ENCODE measurements at places on chromosomes 7 and 10.

DNA sequence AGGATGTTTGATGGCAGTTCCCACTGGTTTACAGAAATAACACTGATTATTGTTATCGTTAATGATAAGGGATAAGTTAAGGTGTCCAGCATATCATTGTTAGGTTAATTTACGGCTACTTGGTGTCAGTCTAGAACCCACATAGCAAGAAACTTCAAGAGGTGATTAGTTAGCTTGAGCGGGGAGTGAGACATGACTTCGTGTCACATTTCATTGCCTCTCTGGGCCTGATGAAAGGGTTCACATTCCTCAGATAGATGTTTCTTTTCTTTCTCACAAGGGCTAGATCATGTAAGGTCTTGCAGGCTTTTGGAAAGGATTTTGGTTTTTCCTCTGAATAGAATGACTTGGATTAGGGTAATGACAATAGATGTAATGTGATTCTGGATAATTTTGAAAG, 26.7 kb downstream of the WAC start:
- DNase-seq, result peak; percentile 43

DNA sequence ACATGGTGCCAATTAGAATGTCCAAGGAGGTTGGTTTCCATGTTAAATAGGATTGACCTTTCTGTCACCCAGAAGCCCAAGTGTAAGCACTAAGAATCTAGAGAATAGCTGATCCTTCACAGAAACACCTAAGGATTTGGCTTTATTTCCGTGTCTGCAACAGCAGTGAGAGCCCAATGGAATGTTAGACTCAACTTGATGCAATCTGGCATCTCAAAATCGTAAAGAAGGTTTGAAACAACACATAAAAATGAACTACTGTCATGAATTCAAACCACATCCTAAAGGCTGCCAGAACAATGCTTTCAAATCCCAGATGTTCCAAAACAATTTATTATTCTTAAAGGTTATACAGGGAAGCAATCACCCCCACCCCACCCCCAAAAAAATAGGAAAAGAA, 18.6 kb downstream of the PPP1R3C start:
- peak; percentile 94 for DNase-seq

DNA sequence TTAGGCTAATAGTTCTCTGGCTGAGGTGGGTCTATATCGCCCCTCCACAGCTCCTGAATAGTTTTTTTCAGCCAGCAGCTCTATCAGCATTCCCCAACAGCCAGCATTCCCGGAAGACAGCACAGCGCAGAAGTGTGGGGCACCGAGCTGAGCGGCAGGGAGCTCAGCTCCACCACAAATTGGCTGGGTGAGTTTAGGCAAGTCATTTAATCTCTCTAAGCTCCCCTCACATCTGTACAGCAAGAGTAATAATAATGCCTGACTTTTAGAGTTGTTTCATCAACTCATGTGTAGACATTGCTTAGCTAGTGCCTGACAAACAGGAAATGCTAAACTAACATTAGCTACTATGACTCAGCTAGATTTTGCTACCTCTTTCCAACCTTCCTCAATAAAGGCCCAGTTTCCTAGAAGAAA, 247.9 kb upstream of the PTN start:
- peak; percentile 78 for DNase-seq

DNA sequence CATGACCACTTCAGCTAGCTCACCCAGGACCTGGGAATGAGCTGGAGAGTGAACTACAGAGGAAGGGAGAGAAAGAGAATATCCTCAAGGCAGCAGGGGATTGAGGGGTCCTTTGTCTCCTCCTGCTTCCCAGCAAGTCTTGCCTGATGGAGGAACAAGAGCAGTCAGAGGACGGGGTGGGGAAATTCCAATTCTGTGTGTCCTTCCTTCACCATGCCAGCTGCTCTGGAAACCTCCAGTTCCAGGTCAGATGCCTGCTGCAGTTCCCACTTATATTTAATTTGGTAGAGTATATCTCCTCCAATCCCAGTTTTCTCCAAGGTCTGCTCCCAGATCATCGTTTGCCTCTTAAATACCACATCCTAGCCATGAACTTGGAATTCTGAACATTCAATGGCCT, 21.4 kb upstream of the LEP start:
- DNase-seq, result no peak

- DNase-seq, result no peak
Observed at GRCh38 chr10:14731875-14732512, 42.7 kb downstream of the FAM107B start.

GRCh38 chr7:85070967-85071628, 115.8 kb downstream of the SEMA3D start:
- peak; percentile 82 for DNase-seq

DNA sequence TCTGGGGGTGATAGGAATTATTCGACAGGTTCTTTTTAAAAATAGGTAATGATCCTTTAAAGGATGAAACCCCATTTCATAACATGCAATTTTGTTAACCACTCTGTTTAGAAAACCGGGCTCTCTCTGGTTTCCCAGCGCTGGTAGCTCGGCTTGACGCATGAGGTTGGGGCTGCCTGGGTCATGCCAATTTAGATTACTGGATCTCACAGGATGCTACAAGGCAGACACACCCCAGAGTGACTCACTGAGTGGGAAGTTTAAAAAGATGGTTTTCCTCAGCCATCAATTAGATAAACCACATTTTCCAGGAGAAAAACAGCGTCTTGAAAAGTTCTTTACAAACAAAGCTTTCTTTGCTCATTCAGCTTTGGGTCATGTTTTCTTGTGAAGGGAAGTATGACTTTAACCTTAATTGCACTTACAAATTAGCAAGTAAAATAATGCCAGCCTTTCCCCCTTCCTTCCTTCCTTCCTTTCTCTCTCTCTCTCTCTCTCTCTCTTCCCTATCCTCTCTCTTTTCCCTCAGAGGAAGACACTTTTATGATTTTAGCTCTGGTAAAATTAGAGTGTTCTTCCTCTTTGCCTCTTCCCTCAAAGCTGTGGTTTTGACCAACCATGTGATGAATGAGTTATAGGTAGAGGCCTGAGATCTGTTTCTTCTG, 99.8 kb downstream of the EPDR1 start:
- DNase-seq, result no peak

DNA sequence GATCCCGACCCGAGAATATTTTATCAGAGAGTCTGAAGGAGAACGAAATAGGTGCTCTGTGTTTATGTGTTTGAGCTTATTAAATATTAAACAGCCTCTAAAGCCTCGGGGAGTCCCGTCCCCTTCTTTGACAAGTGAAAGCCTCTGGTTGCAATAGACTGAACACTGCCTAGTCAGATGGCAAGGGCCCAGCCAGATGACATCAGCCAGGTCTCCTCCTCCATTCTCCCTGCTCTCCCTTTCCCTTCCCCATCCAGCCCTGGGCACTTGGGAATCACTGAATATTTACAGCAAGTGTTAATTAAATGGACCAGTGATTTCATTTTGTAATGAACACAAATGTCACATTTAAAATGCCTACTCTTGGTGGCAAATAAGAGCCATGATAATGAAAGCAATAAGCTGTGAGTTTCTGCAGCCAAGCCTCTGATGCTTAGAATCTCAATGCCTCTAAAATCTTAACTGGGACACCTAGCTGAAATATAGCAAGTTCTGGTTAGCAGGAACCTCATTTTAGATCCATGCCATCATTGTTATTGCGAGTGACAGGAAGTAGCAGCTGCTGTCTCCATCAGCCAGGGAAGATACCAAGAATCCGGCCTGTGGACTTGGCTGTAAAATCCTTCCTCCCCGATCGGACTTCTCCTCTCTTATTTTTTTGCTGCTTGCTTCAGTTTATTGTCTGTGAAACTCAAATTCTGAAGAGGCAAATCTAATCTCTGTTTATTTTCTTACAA, 202.1 kb downstream of the PRPF18 start:
- DNase-seq, result peak; percentile 65

DNA sequence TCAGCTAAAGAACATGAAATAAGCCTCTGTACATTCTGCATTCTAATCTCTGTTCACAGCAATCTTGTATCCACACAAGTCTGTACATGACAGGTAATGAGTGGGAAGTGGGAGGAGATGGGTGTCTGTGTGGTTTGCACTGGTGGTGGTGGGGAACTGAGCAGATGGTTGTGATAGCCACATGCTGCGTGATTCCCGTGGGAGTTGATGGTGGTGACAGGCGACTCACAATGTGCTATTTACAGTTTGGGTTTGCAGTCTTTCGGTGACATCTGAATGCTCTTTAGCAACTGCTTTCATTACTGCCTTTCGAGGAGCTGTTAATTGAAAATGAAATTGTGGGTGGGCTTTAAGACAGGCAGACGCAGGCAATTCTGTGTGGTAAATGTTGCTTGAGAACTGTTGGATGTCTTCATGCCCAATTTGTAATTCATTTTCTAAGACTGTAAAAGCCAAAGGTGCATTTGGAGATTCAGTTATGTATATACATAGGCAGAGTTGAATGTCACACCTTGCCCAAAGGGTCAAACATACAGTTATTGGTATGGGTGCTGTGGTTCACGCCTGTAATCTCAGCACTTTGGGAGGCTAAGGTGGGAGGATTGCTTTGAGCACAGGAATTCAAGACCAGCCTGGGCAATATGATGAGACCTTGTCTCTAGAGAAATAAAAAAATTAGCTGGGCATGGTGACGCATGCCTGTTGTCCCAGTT, 308.2 kb downstream of the AUTS2 start:
- DNase-seq, result no peak

GRCh38 chr7:137846549-137846826, 286 bp downstream of the DGKI start:
- DNase-seq, result no peak

DNA sequence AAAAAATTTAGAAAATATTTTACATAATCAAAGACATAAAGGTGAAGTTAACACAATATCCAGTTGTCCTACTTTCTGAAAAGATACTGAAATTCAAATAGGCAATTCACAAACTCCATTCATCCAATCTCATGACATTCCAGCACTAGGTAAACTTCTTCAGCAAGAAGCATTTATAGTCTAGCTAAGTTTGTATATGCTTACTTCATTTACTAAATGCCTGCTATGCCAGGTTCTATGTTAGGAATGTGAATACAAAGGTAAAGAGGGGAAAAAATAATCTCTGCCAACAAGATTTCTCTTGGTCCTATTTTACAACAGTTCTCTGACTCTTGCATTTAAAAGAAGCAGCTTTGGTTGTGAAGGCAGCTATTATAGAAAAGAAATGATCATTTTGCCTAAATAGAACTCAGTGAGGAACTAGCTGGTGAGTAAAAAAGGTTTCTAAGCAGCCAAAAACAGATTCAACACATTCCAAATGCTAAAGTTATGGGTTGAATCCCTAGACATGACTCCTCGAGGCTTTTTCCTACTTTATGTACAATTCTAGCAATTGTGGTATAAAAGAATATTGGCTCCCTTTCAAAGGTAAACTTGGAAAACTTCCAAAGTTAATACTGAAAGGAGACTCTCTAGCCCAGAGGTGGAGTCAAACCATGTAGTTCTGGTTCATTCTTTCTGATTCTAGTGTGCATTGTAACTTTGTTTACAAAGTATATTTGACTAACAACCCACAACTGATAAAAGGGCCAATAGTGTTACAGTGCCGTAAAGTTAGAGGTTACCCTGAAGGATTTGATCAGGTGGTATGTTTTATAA, 30.9 kb upstream of the KLHL7 start:
- DNase-seq, result no peak

GRCh38 chr7:91852263-91852741, 28.2 kb downstream of the MTERF1 start:
- DNase-seq, result peak; percentile 72

- no peak for DNase-seq
Observed at GRCh38 chr7:150322833-150323681, at the start of the genes ACTR3C and LRRC61. Gene ACTR3C, minus strand, starts transcription at chr7:150323545. Its CDS starts 28,249 bp downstream, at chr7:150295296. Gene LRRC61, plus strand, starts transcription at chr7:150323355. Its CDS starts 13,507 bp downstream, at chr7:150336862.

DNA sequence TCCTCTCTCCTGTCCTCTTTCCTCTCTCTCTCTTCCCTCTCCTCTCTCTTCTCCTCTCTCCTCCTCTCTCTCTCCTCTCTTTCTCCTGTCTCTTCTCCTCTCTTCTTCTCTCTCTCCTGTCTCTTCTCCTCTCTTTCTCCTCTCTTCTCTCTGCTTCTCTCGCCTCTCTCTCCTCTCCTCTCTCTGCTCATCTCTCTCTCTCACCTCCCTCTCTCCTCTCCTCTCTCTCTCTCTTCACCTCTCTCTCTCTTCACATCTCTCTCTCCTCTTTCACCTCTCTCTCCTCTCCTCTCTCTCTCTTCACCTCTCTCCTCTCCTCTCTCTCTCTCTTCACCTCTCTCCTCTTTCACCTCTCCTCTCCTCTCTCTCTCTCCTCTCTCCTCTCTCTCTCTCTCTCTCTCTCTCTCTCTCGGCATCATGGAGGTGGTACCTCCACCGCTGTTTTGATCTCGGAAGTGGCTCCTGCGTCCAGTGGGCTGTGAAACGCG, 30.1 kb downstream of the CFAP46 start:
- no peak for DNase-seq

DNA sequence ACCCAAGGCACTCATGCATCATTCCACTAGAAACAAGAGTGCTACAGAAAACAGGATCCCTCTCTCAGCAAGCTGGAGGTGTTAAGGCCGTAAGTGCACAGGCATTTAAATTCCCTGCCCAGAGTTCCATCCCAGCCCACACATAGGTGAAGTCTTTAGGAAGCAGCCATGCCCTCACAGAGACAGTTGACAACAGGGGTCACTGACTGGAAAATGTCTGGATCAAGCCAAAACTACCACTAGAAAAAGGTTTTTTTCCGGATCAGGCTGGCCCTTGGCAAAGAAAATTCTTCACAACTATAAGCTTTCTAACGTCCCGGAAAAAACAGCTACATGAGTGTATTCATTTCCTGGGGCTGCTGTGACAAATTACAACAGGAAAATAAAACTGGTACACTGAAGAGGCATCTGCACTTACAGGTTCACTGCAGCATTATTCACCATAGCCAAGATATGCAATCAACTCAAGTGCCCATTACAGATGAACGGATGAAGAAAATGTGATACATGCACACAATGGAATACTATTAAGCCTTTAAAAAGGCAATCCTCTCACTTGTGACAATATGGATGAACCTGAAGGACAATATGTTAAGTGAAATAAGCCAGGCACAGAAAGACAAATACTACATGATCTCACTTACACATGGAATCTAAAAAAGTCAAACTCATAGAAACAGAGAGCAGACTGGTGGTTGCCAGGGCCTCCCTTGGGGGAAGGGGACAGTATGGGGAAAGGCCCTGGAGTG, 52.5 kb downstream of the SLC25A13 start:
- no peak for DNase-seq

DNA sequence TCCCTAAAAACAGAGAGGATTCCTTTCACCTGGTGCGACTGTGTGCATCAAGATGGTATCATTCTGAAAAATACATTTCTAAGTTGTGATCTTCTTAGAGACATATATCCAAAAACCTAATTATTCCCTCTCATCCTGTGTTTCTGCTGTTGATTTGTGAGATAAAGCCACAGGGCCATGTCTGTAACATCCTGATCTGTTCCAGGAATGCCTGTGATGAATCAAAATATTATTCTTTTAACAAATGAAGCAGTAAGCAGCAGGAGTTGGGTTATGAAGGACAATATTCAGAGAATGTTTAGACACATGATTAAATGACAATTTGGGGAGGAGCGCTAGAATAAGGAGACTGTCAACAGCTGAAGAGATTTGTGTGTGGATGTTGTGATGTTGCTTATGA, 731.4 kb downstream of the KCNMA1 start:
- no peak for DNase-seq

Data from iris pigment epithelial cell (primary cell).